ENCODE measurements at places on chromosomes 3 and 15. TPM values are rescaled to one million over a fixed set of nuclear protein-coding genes. Genes with fewer than 3 reads are reported as not detected.

SMCO1 gene
- total RNA-seq: not detected

LMOD3 gene
- total RNA-seq: 0.14 TPM

GREM1 gene
- total RNA-seq: 0.14 TPM

TCAIM gene
- total RNA-seq: 19.0 TPM

ADAMTS7 gene
- 0.47 TPM for total RNA-seq

PLD1 gene
- total RNA-seq: 6.4 TPM

DNA sequence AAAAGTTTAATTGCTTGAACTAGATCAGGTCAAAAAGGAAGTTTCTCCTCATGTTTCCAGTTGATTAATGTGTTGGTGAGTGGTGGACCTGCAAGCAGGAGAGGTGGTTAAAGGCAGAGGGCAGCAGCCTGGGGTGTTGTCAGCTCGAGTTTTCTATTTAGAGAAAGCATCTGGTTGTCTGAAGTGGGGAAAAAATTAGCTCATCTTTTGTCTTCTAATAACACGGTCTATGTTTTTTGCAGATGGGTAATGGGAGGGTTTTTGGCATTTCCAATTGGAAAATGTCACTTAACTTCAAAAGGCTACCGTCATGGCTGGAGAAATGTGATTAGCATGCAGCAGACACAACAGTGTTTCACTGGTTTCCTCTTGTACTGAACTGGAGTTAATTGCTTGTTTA, 122.6 kb downstream of the ITPR1 start:
- no peaks in the 10 kb centered on the region for H3K4me1 ChIP-seq
- DNase-seq: no peak
- H3K36me3 ChIP-seq: no peaks in the 10 kb centered on the region

DNA sequence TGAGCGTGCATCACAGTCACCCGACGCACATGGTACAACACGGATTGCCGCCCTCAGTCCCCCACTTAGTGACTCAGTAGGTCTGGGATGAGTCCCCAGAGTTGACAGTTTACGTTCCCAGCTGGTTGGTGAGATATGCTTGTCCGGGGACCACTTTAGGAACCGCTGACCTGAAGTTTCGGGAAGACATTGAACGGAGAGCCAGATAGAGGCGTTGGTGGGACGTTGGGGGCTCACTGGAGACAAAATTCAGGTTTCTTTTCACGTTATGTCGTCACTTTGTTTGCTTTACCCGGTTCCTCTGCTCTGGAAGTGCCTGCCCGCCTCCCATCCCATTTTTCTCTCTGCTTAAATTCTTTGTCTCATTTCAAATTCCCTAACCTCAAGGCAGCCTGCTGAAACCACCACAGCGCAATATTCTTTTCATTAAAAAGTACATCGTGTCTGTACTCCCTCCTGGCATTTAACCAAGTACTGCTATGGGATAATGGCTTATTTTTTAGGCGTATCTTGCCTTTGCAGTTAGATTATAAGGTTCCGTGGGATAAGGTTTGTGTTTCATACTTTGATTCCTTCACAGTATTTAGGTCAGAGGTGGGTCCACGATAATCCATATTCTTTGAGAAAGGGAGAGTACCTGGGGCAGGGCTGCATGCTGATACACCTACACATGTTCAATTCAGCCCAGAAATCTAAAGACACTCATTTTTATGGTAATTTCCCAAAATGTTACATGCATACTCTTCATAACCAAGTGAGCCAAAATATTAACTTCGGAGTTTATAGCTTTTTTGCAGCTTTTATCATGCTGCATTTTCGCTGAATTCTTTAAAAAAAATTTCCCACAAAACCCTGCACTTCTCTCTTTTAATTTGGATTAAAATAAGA, 921 bp downstream of the LMLN start:
- no peak overlapping the region for H3K27ac ChIP-seq
- DNase-seq: no peak
- H3K27me3 ChIP-seq: no peaks in the 10 kb centered on the region
- H3K4me3 ChIP-seq: peak overlapping the region; percentile 61
- peaks cover 12% of the 10 kb centered on the region for H3K36me3 ChIP-seq

DNA sequence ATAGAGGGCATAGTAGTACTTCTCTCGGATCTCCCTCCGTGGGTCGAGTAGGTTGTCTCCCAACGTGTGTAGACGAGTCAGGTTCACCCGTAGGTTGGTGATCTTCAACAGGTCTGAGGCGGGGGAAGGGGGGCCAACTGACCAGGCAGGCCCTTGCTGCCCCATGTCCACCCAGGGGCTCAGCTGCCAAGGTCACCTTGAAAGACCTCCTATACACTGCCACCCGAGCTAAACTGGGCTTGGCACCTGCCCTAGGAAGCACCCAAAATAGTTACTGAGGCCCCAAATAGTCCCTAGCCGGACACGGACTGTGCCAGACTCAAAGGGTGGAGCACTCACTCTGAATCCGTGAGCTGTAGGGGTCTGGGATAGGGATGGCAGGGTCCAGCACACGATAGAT, 1.8 kb downstream of the LAMB2 start:
- DNase-seq: no peak
- no peaks in the 10 kb centered on the region for H3K36me3 ChIP-seq
- no peak overlapping the region for H3K27ac ChIP-seq
- no peaks in the 10 kb centered on the region for H3K4me1 ChIP-seq
- no peak overlapping the region for H3K4me3 ChIP-seq

GRCh38 chr3:133883641-133884040, 12.0 kb downstream of the RAB6B start:
- no peaks in the 10 kb centered on the region for H3K36me3 ChIP-seq
- H3K4me1 ChIP-seq: no peaks in the 10 kb centered on the region
- no peak overlapping the region for H3K4me3 ChIP-seq
- H3K27me3 ChIP-seq: no peaks in the 10 kb centered on the region
- DNase-seq: no peak

- DNase-seq: no peak
- no peaks in the 10 kb centered on the region for H3K36me3 ChIP-seq
- H3K4me1 ChIP-seq: no peaks in the 10 kb centered on the region
- H3K4me3 ChIP-seq: no peak overlapping the region
These were observed 181.2 kb upstream of the RARB start for GRCh38 chr3:25246913-25247312.

DNA sequence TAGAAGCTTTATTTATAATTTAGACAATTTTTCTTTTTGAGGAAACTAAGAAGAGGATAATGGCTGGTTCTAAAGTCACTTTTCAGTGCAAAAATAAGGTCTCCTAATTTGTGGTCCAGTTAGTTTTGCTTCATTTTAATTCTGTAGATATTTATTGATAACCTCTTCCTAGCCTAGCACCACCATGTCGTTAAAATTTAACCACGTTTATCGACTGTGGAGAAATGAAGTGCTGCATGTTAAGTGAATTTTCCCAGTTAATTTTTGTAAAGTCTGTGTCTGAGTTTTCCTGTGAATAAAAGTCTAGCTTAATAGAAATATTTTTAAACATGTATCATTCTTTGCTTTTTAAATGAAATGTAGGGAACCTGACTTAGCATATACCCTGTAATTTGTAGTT, 16.7 kb downstream of the LRRC28 start:
- no peaks in the 10 kb centered on the region for H3K27me3 ChIP-seq
- H3K36me3 ChIP-seq: no peaks in the 10 kb centered on the region
- no peaks in the 10 kb centered on the region for H3K4me1 ChIP-seq
- DNase-seq: no peak

DNA sequence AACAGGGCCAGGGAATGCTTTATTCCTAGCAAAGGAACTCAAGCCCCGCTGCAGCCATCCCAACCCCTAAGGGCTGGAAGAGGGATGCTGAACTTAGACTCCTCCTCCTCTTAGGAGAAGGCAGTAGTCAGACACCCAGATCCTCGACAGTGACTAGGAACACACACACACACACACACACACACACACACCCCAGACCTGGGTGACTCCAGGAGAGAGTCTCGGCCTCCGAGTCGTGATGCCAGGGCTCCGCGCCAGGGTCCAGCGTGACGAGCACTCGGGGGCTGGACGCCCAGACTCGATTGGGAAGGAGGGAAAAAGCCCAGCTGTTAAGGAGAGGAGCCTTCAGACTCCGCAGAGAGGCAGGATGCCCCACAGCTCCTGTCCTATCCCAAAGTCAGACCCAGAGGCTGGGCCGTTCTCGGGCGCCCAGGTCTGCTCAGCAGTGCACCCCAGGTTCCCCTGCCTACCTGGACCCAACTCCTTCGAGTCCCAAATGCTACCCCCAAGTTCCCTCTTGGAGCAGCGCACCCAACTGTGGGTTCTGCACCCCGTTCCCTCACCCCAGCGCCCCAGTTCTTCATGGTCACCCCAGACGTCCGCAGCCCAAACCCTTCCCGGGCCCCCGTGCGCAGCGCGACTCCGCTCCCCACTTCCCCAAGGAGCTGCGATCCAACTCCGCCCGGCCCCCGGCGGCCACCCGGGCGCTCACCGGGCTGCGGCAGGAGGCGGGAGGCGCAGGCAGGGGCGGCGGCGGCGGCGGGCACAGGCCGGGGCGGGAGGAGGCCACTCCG, 421 bp downstream of the BMF start:
- H3K36me3 ChIP-seq: peaks cover 18% of the 10 kb centered on the region

GRCh38 chr3:168087539-168087938, 8.2 kb downstream of the GOLIM4 start:
- H3K4me1 ChIP-seq: no peaks in the 10 kb centered on the region
- no peak overlapping the region for H3K27ac ChIP-seq
- H3K4me3 ChIP-seq: no peak overlapping the region
- no peaks in the 10 kb centered on the region for H3K27me3 ChIP-seq

DNA sequence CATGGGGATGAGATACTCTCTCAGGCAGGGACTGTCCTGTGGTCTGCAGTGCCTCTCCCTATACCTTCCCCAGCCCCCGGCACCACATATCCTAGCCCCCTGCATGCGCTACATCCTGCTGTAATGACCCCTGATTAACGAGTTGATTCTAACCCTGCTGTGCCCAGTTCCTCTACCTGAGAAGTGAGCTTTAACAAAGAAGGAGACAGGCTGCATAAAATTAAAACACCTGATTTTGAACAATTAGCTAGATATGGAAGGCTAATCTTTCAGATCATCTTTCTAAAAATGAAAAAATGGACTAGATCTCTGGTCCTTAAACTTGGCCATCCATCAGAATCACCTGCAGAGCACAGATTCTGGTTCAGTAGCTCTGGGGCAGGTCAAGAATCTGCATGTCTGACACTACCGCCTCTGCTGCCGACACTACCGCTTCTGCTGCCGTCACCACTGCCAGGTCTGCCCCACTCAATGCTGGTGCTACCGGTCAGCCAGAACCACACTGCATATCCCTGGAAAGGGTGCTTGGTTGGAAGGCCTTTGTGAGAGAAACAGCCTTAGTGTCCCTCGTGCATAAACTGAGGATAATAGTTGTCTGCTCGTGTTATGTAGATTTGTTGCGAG, 33.6 kb upstream of the ZBTB38 start:
- no peaks in the 10 kb centered on the region for H3K4me1 ChIP-seq
- no peak for DNase-seq
- H3K36me3 ChIP-seq: no peaks in the 10 kb centered on the region
- H3K4me3 ChIP-seq: no peak overlapping the region
- H3K27ac ChIP-seq: no peak overlapping the region

GRCh38 chr3:179046497-179047353, 24.9 kb downstream of the ZMAT3 start:
- H3K4me1 ChIP-seq: no peaks in the 10 kb centered on the region
- H3K27me3 ChIP-seq: no peaks in the 10 kb centered on the region
- no peak overlapping the region for H3K27ac ChIP-seq
- no peak for DNase-seq
- no peaks in the 10 kb centered on the region for H3K36me3 ChIP-seq
- H3K4me3 ChIP-seq: no peak overlapping the region

GRCh38 chr3:195440379-195440778, 2.4 kb downstream of the ACAP2 start:
- DNase-seq: no peak
- H3K4me3 ChIP-seq: no peak overlapping the region
- H3K4me1 ChIP-seq: peaks cover 9% of the 10 kb centered on the region
- no peaks in the 10 kb centered on the region for H3K27me3 ChIP-seq
- no peak overlapping the region for H3K27ac ChIP-seq
- H3K36me3 ChIP-seq: no peaks in the 10 kb centered on the region

- no peak for DNase-seq
- no peaks in the 10 kb centered on the region for H3K36me3 ChIP-seq
- H3K4me3 ChIP-seq: no peak overlapping the region
- H3K27me3 ChIP-seq: peaks cover 9% of the 10 kb centered on the region
- H3K4me1 ChIP-seq: peaks cover 3% of the 10 kb centered on the region
These were observed 33.6 kb downstream of the FOXP1 start for GRCh38 chr3:71549951-71550350.

DNA sequence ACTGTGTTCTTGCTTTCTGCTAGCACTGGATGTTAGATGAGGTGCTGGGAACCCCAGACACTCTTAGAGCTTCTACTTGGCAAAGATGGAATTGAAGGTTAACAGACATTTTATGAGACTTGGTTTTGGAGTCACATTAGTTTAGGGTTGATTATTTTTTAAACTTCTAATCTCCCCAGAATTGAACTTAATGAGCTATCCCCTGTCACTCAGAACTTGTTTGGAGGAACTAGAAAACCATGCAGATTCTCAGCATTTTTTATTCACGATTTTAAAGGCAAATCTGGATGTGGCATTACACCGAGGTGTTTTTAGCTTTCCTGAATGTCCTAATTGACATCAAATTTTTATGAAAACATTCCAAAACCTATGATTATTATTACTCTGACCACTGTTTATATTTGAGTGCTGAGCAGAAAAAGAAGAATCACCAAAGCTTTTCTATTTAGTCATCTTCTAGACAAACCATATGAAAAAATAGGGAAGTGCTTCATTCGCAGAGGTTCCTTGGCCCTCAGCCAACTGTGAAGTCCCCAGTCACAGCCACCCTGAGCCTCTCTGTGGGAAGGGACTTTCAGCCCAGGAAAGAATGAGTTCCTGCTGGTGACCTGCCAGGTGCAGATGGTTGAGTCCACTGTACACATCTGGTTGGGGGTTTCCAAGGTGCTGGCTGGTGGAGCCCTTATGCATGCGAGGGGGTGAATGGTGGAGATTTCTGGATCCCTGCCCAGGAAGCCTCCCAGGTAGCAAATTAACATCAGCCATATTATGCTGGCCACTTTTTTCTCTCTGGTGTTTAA, 196.0 kb upstream of the TOPAZ1 start:
- H3K27me3 ChIP-seq: no peaks in the 10 kb centered on the region
- no peaks in the 10 kb centered on the region for H3K4me1 ChIP-seq
- H3K4me3 ChIP-seq: no peak overlapping the region
- no peak overlapping the region for H3K27ac ChIP-seq
- peak; percentile 56 for DNase-seq
- no peaks in the 10 kb centered on the region for H3K36me3 ChIP-seq

GRCh38 chr15:23372284-23372683, 17.7 kb downstream of the GOLGA8S start:
- no peak overlapping the region for H3K27ac ChIP-seq
- H3K4me3 ChIP-seq: no peak overlapping the region
- no peaks in the 10 kb centered on the region for H3K27me3 ChIP-seq
- H3K4me1 ChIP-seq: no peaks in the 10 kb centered on the region
- no peaks in the 10 kb centered on the region for H3K36me3 ChIP-seq
- DNase-seq: no peak

- no peak for DNase-seq
- H3K27ac ChIP-seq: peak overlapping the region; percentile 49
- no peaks in the 10 kb centered on the region for H3K27me3 ChIP-seq
- H3K36me3 ChIP-seq: no peaks in the 10 kb centered on the region
These were observed 24.5 kb downstream of the IQGAP1 start for GRCh38 chr15:90412356-90413194.

- no peak overlapping the region for H3K4me3 ChIP-seq
- no peak overlapping the region for H3K27ac ChIP-seq
- DNase-seq: no peak
These were observed 154.9 kb downstream of the KLHL25 start for GRCh38 chr15:85639752-85640381.

Data from thymus (tissue), 14 donors.